ENCODE measurements at places on chromosomes 3 and 15. TPM values are rescaled to one million over a fixed set of nuclear protein-coding genes. Genes with fewer than 3 reads are reported as not detected.

SH2D7 gene
- total RNA-seq: not detected

GRCh38 chr3:120791913-120792312 is 49.4 kb downstream of the GTF2E1 start:
- no peak for DNase-seq

CHDH gene
- 67.0 TPM for total RNA-seq

GRCh38 chr15:58839485-58839884 is 68.4 kb downstream of the MINDY2 start:
- no peak for DNase-seq

DNA sequence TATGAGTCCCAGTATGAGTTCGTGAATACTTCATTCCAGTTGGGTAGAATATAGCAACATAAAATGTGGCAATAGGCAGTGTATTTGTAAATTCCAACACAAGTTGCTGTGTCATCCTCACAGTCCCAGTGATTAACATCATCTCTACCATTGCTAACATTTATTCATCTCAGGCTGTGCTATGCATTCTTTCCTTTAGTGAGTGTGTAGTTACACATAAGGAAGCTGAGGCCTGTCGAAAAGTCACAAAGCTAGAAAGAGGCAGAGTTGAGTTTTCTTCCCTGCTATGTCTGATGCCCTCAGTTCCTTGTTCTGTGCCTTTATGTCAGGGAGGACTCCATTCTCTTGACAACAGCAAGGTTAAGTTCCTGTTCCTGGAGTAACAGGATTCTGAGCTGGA is 96.4 kb downstream of the FNDC3B start:
- DNase-seq: no peak

OXTR gene
- 105 TPM for total RNA-seq

DNA sequence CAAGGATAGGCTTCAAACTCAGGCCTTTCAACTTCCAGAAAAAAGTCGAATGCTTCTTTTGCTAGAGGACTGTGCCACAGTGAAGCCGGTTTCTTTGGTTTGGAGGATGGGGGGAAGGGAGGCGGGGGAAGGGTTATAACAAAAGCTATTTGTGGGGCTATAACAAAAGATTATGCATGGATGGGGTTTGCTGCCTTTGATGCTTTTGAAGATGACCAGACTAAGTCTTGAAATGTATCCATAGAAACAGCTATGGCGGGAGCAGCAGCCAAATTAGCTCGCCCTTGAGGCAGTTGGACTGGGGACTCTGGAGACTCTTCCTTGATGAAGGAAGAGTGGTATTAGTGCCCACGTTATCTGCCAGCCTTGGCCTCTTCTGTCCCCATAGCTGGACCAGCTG is 47.5 kb downstream of the SRGAP3 start:
- DNase-seq: no peak

PLCH1 gene
- not detected for total RNA-seq

DNA sequence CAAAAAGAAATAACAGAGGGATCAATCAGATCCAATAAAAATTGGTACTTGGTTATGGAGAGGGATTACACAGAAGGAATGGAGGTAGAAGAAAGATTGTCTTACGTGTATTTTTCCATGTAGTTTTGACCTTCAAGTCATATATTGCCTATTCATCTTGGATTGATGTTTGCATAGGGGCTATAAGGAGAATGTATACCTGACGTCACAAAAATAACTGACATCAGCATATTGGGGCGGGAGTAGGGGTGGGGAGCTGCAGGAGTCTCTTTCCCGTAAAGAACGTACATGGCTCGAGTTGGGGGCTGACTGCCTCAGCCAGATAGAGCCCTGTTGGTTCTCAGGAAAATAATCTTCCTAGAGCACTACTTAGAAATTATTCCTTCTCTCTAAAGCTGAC is 5.9 kb upstream of the FURIN start:
- no peak for DNase-seq

DNA sequence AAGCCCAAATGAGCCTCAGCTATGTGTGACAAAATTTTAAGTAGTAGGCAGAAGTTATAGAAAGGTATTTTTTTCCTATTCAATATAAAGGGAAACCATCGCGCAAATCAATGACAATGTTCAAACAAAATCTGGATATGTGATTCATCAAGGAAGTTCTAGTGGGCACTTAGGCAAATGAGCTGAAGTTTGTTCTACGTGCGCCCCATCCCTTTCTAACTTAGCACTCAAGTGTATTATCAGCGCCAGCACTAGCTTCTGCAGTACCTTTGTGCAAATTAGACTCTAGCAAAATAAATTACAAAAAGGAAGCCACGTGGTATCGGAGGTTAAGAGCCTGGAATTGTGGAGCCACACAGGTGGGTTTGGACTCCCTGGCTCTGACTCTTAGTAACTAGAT is 91.1 kb downstream of the TBL1XR1 start:
- no peak for DNase-seq

TBC1D23 gene
- total RNA-seq: 32.8 TPM

DNA sequence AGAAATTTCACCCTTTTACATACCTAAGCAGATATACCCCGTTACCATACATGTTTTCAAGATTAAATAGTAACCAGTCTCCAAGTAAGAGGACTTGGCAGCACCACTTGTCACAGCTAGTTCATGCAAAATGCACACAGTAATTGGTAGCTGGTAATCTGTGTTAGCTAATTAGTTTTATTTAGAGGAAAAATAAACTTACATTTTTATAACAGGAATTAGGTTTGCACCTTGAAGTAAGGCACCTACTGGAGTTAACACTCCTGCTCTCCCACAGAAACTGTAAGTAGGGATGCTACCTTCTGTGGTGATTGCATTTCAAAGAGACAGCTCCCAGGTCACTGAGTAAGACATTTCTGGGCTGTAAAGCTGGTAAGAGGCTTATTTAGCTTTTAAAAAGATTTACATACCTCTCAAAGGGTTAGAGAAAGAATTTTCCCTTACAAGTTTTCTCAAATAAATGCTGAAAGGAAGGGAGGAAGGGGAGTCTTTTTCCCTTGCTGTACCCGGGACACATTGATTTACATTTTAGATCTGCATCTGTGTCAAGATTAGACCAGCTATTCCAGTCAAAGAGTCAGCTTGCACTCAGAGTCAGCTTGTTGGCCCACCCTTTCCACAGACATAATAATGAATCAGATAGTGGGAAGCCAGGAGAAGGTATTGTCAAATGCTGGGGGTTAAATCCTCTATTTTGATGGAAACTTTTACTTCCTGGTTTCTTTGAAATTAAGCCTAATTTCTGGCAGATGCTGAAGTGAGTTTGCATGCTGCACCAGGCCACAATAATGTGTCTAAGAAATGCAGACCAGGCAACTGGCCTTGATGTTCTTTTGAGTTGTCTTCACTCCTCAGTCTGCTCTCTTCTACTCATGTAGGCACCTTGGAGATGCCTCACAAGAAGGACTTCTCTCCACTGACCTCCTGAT is 77.6 kb upstream of the CHD2 start:
- DNase-seq: no peak

GOLGA8Q gene
- total RNA-seq: 4.3 TPM

- DNase-seq: no peak
These were observed 40.1 kb upstream of the MTMR10 start for GRCh38 chr15:31031471-31032067.

- no peak for DNase-seq
These were observed 33.6 kb downstream of the CD200R1L start for GRCh38 chr3:112813016-112813415.

GRCh38 chr3:99895131-99895696 is 77.6 kb downstream of the CMSS1 start:
- no peak for DNase-seq

- DNase-seq: no peak
These were observed 888 bp downstream of the PPP2R3A start for GRCh38 chr3:135966271-135966961.

DNA sequence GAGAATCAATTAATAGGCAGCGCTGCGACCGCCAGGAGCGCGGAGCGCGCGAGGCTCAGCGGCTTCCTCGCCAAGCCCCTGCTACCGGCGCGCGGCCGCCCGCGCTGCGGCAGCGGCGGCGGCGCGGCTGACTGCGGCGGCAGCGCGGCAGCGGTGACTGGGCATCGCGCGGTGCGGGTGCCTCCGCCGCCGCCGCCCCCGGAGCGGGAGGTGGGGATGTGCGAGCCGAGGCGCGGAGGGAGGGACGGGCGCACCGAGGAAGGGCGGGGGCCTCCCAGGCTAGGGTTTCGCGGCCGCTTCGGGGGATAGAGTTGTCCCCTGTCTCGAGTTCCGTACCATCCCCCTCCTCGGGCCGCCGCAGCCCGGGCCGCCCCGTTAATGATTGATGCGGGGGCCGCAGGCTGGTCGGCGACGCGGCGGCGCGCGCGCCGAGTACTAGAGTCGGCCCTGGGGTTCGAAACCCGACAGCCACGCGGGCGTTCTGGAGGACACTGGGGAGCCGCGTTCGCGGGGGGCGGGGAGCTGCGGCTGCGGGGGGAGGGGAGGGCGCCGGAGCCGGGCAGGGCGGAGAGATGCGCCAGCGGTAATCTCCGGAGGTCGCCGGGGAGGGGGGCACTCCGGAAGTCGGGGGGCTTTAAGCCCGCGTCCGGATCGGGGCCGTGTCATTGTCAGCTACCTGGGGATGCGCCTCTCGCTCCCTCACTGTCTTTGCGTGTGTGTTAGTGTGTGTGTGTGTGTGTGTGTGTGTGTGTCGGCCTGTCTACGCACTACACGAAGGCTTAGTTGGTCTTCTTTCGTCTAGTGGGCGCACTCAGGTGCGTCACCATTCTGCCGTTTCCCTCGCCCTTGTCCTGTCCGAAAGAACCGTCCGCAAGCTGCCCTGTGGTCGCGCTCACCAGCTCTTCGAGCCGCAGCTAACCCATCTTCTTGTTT is at the start of gene PAQR9:
Gene PAQR9 (minus strand): TSS at position 159 of the 933 bp plus-strand sequence. CDS start 338 bp downstream, outside the sequence.
- no peak for DNase-seq

CDCP1 gene
- total RNA-seq: 11.3 TPM

NMD3 gene
- total RNA-seq: 69.7 TPM

LIPC gene
- total RNA-seq: 0.80 TPM

RAB43 gene
- 5.6 TPM for total RNA-seq

C3orf62 gene
- total RNA-seq: 4.2 TPM

DNA sequence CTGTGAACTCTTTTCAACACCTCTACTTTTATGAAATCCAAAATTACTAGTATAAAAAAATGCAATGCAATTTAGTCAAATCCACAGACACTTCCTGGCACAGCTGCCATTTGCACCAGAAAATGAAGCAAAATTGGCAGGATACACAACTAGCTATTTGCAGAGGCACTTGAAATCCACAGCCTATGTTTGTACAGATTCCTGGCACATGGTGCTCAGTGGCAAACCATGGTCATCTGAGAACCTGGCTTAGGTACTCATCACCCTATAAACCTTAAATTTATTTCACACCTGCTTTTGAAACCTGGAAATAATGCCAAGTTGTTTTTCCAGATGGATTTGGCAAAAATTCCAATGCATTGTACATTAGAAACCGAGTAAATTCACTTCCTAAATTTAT is 20.2 kb upstream of the PPM1L start:
- no peak for DNase-seq

TTLL13 gene
- 0.15 TPM for total RNA-seq

- DNase-seq: no peak
These were observed 726 bp upstream of the PROK2 start for GRCh38 chr3:71785532-71786216.

DNA sequence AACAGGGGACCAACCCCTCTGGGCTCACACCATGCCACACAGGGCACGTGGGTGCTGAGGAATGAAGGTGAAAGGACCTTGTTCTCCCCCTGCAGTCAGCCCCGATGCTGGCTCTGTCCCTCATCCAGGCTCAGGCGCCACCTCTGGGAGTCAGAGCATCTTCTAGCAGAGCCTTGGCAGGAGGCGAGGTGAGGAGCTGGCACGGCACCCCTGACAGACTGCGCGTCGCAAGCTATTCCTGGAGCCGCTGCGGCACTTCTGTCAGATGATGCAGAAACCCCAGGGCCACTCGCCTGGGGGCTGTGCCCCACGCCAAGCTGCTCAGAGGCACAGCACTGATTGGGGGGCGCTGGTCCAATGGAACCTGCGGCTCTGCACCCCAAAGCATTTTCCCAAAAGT is 62.0 kb downstream of the MGLL start:
- no peak for DNase-seq

GLT8D1 gene
- total RNA-seq: 44.5 TPM

DNA sequence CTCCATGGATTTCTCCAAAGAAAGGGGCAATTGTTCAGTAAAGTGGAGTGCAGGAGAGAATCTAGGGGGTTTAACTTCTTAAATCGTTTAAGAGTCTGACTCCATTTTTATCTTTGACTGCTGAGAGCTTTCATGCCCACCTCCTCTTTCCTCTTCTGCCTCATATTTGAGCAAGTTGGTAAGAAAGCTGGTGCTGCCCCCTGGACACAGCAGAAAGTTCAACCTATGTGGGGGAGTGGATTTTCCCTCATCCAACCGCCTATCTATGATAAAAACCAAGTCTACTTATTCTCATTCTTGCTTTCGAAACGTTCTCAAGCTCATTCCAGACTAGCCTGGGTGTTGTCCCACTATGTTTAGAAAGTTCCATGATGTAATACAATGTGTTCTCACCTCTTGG is 26.0 kb downstream of the HHLA2 start:
- no peak for DNase-seq

DNA sequence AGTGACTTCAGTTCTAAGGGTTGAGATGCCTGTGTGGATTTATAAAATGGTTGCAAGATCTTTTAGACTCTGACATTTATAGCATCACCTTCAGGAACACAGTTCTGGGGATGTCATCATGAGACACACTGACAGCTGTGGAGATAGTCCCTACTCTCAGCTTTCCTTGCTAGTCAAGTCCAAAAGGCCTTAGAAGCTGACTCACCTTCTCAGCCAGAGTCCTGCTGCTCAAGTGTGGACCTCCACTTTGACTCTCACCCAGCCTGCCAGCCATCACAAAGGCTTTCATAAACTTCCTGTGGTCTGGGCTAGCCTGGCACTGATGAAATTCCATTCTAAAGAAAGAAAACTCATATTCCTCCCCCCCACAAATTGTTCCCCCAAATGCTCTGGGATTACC is 44.8 kb downstream of the TMEM39A start:
- DNase-seq: no peak

DNA sequence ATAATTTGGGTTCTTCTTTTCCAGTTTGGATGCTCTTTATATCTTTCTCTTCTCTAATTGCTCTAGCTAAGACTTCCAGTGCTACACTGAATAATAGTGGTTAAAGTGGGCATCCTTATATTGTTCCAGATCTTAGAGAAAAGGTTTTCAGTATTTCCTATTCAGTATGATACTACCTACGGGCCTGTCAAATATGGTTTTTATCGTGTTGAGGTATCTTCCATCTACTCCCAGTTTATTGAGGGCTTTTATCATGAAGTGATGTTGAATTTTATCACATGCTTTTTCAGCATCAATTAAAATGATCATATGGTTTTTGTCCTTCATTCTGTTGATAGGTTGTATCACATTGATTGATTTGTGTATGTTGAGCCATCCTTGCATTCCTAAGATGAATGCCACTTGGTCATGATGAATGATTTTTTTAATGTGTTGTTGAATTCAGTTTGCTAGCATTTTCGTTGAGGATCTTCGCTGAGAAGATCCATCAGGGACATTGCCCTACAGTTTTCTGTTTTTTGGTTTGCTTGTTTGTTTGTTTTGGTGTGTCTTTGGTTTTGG is 3.0 kb upstream of the LRRC34 start:
- no peak for DNase-seq

GRCh38 chr15:79954661-79955060 is 16.3 kb downstream of the BCL2A1 start:
- DNase-seq: no peak

GRCh38 chr15:30953183-30953582 is 38.2 kb downstream of the MTMR10 start:
- no peak for DNase-seq
